ENCODE measurements at places on chromosomes 5 and 9.

DNA sequence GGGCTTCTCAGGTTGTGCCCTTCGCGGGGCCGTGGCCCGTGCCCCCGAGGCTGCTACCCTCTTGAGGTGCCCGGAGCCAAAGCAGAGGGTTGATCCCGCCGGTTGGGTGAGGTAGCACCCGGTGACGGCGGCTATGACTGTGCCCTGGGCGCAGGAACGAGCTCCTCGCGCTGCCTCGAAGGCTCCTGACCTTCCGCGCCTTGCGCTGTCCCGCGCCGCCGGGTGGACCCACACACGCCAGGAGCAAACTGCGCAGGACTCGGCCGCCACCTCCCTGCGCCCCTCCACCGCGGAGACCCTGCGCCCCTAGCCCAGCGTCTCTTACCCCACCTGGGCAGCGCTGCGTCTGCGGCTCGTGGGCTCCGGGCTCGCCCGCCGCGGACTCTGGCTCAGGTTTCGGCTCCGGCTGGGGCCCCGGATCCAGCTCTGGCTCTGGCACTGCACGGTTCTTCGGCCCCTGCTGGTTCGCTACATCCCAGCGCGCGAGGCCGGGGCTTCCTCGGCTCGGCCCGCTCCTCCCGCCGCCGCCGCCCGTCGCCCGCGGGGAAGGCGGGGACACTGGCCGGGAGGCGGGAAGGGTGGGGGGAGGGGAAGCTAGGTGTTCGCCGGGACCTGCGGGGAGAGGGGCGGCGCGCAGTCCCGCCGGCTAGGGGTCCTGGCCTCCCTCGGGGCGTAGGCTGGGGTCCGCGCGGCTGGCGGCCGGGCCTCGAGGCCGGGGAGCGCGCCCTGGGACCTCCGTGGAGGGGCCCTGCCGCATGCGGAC is 5.4 kb upstream of the PITX1 start:
- no peak for DNase-seq

- DNase-seq, result peak; percentile 0
Observed at GRCh38 chr9:81321551-81321950, 367.8 kb downstream of the TLE1 start.

DNA sequence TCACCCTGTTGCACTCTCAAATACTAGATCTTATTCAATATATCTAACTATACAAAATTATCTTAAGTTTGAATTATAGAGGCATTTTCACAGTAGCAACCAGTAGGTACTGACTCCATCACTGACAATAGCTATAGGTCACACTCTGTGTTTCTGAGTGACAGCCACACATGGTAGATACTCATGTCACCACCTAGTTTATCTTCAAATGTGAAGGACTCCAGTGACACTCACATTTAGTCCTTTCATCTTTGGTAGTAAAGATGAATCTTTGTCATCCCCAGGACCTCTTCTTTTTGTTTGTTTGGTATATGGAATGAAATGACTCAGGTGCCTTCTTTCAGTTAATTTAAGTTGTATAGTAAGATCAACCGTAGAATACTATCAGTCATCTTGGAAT is 102.5 kb upstream of the DHFR start:
- DNase-seq, result no peak

GRCh38 chr9:133046900-133047295 is 14.9 kb upstream of the CEL start:
- DNase-seq, result no peak

GRCh38 chr9:69044240-69045219 is 9.0 kb downstream of the FXN start:
- DNase-seq, result peak; percentile 74

GRCh38 chr9:7174301-7174700 is 416.5 kb downstream of the KDM4C start:
- no peak for DNase-seq

DNA sequence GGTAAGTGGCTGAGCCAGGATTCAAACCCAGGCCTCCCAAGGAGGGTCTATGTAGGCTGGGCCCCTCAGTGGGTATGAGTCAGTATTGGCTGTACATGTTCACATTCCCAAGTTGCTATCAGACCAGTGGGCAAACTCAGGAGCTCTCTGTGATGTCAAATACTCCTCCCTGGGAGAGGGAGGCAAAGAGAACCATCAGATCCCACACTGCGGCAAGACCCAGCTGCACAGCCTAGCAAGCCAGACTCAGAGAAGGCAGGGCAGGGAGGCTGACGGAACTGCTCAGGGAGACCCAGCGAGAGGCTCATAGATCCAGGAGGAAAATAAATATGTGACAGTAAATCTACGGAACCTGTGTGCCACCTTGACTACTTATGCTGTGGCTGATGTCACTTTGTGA is 42.6 kb upstream of the SAP30L start:
- DNase-seq, result no peak

DNA sequence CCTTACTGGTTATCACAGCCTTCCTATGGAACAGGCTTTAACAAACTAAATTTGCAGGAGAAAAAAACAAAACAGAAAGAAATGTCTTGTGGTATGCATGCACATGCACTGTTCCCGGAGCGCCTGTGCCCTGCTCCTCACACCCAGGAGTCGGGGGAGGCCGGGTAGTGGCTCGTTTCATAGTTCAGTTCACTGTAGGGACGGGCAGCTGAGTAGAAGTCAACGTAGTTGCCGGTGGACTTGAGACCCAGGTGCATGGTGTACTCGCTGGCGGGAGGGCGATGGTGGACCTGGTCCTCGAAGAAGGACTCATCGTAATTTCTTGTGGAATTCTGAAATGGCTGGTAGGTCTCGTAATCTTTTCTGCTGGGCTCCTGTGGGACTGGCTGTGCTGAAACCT is 212.3 kb upstream of the DAP start:
- DNase-seq, result no peak

- no peak for DNase-seq
Observed at GRCh38 chr5:88667496-88668201, 215.3 kb downstream of the MEF2C start.

DNA sequence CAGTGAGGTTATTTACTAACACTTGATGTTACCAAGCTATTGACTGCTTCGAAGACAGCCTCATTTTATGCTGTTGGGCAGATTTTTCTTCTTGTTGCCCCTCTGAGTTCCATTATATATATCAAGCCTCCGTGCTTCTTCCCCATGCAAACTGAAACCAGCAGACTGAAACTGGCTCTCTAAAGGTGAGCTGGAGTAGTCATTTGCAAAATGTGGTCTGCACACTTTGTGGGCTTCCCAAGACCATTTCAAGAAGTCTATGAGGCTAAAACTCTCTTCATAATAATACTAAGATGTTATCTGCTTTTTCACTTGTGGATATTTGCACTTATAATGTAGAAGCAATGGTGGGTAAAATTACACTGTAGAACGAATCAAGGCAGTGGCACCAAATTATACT is 13.9 kb downstream of the SLC36A1 start:
- DNase-seq, result no peak

All from EH (cell line).